ENCODE measurements at places on chromosomes 2 and 18.

DNA sequence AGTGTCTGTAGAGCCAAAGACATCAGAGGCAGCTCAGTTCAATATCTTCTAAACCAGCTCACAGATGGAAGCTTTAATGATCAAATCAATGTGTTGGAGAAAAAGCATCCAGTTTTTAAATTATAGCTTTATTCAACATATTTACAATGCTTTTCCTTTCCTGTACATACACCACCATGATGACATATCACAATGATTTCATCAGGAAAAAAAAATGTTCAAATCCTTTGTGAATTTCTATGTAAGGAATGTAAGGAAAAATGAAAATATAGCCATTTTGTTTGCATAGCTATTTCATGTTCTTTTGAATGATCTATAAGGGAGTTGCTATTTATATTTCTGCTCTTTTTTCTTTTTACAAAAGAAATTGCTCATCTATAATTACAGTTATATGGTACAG lies 134.7 kb upstream of the CDH20 start:
- no peak for DNase-seq

- no peak for DNase-seq
Measured at GRCh38 chr2:217822296-217823252, 180.2 kb downstream of the TNS1 start.

DNA sequence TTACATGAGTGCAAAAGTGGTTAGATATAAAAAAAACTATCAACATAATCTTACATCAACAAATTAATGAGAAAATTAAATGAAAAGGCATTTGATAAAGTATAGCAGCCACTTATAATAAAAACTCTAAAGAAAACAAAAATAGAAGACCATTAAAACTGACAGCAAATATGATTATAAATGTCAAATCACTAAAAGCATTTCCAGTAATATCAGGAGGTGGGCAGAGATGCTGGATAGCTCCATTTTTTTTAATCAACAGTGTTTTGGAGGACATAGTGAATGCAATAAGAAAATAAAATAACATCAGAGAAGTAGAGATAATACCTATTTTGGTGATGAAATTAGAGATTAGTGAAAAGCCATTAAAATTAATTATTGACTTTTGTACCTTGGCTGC lies 173.4 kb downstream of the LRRTM4 start:
- DNase-seq: no peak

DNA sequence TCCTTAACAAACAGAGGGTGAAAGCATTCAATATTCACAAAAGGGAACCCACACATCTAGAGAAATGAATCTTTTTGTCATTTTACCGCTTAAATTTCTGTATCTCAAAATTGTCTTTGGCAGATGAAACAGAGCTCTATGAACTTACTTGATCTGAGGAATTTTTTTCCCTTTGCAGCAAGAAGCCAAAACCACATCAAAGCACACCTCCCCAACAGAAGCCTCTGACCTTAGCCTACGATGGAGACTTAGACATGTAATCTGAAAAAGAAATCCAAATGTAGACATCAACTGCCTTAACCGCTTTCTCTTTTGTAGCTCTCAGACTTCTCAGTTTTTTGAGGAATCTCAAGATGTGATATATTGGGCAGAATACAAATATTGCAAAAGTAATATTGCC lies 287.9 kb upstream of the HNMT start:
- no peak for DNase-seq

DNA sequence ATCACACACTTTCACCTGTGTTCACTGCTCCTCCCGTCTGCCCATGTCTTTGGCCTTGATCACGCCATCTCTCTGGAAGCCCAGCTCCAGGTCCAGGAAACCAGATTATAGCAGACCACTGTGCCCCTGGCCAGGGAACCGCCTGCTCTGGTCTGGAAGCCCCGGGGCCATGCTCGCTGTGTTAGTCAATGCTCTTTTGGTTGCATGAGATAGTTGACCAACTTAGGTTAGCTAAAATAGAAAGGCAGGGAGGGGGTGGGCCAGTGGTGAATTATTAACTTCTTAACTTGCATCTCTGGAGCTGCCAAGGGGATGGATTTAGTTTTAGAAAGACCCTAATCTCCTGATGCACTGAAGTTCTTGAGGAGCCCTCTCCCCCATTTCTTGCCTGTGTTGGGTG lies 232.7 kb downstream of the AGAP1 start:
- DNase-seq: no peak

DNA sequence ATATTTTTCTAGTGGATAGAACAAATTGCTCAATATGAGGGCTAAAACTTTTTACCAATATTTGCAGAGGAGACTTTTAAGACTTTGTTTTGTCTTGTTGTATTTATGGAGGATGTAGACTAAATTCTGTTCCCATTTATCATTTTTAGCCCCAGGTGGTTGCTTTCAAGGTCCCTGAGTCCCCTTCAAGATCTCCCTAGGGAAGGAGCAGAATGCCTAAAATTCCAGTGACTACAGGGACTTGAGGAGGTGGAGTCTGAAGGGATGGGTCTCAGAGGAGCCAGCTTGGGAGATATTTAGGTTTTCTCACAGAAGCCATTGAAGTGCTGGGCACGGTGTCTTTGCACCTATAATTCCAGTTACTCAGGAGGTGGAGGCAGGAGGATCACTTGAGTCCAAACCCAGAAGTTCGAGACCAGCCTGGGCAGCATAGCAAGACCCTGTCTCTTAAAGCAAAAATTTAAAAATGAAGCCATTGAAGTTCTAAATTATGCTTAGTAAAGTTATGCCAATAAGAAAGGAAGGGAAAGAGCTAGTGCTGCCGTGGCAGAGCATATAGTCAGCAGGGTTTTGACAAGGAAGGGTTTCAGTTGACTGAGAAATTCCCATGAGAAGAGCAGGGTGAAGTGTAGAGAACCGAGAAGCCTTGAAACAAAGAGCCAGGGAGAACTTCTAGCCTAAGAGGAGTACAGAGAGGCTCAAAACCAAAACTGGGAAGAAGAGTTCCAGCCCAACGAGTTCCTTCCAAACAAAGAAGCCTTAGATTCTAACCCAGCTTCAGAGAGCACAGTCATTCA lies 43.4 kb downstream of the COMMD1 start:
- no peak for DNase-seq

DNA sequence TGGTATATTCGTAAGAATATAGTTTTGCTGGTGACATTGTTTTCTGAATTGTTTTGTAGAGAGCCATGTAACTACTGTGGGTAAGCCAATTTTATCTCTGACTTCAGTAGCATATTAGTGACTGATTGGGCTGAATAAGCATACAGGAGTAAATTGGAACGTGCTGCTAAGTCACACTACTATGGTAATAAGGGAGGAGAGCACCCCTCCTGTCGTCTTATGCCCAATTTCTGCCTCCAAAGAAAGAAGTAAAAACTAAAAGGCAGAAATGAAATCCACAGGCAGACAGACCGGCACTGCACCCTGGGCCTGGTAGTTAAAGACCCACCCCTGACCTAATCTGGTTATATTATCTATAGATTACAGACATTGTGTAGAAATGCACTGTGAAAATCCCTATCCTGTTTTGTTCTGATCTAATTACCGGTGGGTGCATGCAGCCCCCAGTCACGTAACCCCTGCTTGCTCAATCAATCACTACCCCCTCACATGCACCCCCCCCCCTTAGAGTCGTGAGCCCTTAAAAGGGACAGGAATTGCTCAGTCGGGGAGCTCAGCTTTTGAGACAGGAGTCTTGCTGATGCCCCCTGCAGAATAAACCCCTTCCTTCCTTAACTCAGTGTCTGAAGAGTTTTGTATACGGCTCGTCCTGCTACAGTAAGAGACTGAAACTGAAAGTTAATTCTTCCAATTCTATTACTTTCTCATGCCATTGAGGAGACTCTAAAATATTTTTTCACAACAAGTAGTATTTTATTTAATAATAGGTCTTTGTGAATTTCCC lies 167.0 kb downstream of the ZNF804A start:
- DNase-seq: no peak

- DNase-seq: no peak
Measured at GRCh38 chr18:58901783-58902182, 37.1 kb downstream of the ZNF532 start.

DNA sequence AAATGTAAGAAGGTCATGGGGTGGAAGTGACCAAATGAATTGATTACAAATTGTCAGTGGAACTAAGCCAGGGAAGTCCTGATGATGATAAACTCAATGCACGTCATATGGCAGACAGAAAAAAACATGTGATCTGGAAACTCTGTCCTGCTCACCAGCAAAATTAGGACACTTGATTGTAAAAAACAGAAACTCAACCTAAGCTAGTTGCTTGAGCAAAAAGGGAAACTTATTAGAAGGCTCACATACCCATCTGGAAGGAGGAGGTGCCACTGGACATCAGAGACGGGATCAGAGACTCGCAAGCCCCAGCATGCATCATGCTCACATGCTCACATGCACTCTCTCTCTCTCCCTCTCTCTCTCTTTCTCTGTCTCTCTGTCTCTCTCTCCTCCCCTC lies 96.8 kb downstream of the SP3 start:
- DNase-seq: no peak

DNA sequence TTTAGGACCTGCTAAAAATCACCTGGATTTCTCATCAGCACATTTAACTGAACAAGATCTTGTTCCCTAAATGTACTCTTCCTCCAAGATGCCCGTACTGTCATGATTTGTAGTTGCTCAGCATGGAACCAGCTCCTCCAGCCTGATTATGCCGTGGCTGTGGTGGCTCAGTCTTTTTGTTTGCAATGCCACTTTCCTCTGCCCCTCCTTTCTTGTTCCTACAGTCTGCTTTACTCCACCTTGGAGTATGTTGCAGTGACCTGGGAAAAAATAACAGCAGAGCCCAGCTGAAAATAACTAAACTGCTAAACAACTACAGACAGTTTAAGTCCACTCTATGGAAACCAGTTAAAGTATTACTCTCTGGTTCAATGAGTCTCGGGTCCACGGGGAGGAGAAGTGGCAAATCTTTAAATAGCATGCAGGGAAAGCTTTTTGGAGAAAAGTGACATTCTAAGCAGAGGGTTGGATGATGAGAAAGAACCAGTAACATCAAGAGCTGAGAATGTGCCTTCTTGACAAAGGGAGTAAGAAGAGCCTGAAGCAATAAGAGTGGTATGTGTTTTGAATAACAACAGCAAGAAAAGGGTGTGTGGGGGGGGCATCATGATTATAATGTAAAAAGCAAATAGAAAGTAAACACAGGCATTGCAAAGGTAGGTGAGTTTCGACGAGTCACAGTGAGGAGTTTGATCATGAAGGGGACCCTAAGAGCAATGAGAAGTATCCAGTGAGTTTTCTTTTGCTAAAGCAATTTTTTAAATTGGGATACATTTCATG lies 225.7 kb downstream of the TMX3 start:
- DNase-seq: no peak

DNA sequence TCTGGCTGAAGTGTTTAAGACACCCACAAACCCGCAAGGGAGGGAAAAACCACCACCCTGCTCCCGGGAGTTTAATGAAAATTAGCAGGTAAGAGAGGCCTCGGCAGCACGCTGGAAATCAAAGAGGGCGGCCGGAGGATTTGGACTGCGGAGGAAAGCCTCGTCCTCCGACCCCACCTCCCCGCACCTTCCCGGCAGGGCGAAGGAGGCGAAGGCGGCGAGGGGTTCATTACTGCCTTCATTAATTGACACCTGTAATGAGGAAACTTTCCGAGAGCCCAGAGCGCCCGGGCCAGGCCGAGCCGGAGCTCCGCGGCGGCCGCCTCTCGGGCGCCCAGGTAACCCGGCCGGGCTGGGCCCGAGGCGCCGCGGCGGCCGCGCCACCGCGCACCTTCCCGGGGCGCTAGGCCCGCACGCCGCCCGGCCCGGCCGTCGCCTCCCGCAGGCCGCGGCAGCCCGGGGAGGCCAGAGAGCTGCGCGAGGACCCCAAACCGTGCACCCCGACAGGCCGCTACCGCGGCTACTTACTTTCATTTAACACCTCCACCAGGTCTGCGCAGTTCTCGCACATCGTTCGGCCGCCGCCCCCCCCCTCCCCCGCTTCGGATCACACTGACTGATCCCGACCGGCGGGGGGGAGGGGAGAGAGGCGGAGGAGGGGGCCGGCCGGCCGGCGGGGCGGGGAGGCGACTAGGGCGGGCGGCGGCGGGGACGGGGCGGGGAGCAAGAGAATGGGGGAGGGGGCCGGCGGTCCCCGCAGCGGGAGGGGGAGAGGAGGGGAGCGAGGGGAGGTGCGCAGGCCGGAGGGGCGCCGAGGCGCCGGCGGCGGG lies 550 bp downstream of the USP34 start:
- peak; percentile 59 for DNase-seq

DNA sequence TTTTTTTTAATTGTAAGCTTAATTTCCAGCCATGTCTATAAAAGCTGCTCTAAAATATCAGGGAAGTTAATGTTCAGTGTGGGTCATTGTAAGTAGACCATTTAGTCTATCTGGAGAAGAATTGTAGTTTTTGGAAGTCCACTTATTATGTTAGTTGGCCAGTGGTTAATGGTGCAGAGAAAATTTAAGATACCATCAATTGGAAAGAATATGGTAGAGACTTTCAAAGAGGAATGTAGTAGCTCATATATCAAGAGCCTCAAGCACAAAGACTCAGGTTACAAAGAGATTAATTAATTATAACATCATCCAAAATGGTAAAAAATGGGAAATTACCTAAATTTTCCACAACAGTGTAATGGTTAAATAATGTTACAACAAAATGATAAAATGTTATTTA lies 127.8 kb upstream of the CAVIN2 start:
- DNase-seq: no peak

DNA sequence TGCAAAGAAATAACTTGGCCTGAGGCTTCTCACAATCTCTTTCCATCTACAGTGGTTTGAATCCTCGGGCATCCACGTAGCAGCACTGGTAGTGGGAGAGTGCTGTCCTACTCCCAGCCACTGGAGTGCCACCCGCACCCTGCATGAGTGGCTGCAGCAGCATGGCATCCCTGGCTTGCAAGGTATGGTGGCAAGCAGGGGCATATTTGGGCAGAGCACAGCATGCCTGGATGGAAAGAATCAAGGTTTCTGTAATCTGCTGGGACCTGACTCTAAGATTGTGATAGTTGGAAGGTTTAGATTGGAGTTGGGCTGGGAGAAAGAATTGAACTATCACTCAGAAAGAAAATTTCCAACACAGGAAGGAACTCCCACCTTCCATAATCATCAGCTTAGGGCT lies 4.0 kb downstream of the CAD start:
- no peak for DNase-seq

DNA sequence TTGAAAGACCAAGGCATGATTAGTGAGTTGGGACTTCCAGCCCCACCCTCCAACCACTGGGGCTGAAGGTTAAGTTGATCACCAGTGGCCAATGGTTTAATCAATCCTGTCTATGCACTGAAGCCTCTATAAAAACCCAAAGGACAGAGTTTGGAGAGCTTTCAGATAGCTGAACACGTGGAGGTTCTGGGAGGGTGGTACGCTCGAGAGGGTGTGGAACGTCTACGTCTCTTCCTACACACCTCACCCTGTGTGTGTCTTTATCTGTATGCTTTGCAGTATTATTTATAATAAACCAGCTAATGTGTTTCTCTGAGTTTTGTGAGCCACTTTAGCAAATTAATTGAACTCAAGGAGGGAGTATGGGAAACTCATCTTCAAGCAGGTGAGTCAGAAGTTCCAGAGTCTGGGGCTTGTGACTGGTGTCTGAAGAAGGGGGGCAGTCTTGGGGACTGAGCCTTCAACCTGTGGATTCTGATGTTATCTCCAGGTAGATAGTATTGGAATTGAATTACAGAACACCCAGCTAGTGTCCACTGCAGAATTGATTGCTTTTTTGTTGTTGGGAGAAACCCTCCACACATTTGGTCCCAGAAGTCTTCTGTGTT lies 20.3 kb downstream of the ACTR3 start:
- no peak for DNase-seq

GRCh38 chr2:207616185-207616584 lies 9.0 kb downstream of the METTL21A start:
- DNase-seq: no peak

- DNase-seq: no peak
Measured at GRCh38 chr2:62705859-62706720, 577 bp downstream of the EHBP1 start.

- no peak for DNase-seq
Measured at GRCh38 chr2:100110614-100111000, 31.8 kb downstream of the AFF3 start.
